ENCODE measurements at places on chromosomes 7 and 10.
A peak's percentile ranks its signal among the peaks of the same experiment; 100 is the strongest.

GRCh38 chr7:95915731-95916130 is 143.4 kb downstream of the DYNC1I1 start:
- no peak for DNase-seq

GRCh38 chr7:129721068-129721467 is 109.5 kb downstream of the NRF1 start:
- no peak for DNase-seq

GRCh38 chr10:74190494-74190893 is 39.5 kb downstream of the ADK start:
- DNase-seq = no peak

- no peak for DNase-seq
Measured at GRCh38 chr10:119007211-119007574, 22.3 kb upstream of the NANOS1 start.

DNA sequence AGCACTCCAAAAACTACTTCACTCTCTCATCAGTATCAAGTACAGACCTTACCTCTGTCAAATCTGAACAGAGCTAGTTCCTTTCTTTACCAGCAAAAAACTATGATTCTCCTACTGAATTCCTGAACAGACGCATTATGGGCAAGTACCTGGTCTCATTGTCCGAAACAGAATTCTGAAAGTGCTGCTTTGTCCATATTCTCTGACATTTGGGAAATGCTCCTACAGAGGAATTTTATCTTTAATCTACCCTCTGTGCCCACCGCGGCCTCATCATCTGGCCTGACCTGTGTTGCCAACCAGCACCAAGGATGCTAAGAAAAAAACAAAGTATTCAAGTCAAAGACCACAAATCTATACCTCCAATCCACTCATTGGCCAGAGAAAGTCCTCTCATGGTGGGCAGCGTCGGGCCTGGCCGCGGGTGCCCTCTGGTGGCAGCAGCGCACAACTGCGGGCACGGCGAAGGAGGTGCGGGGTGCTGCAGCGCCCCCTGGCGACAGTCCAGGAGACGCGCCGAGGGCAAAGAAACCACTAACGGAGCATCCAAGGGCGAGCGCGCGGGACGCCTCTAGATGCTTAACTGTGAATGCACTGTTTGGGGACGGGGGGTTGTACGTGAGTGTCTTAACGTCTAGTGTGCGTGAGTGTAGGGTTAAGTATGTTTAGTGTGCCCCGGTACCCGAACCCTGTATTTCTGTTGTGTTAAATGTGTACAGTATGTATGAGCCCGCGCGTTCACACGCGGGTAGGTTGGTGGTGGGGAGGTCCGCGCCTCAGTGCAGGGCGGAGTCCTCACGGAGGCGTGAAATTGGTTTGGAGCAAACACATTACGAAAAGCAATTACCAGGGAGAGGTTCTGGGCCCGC is 5.0 kb upstream of the GBX1 start:
- DNase-seq = peak; percentile 35

DNA sequence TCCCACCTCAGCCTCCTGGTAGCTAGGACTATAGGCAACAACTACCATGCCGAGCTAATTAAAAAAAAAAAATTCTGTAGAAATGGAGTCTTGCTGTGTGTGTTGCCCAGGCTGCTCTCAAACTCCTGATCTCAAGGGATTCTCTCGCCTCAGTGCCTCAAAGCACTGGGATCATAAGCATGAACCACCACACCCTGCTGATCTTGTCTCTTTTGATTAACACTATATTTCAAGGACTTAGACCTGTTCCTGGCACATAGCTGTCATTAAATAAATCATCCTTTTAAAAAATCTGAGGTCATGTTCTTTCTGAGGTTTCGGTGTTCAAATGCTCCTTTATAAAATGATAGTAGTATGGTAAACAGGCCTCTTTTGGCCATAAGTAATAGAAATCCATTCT is 4.8 kb downstream of the PALS2 start:
- DNase-seq = no peak

GRCh38 chr7:127959770-127960169 is 71.5 kb downstream of the LRRC4 start:
- no peak for DNase-seq

- no peak for DNase-seq
Measured at GRCh38 chr10:16483241-16483917, 38.3 kb downstream of the C1QL3 start.

GRCh38 chr10:25392132-25392531 is 217.3 kb downstream of the GPR158 start:
- no peak for DNase-seq

GRCh38 chr7:82323806-82324205 is 119.8 kb downstream of the CACNA2D1 start:
- DNase-seq = peak; percentile 7

DNA sequence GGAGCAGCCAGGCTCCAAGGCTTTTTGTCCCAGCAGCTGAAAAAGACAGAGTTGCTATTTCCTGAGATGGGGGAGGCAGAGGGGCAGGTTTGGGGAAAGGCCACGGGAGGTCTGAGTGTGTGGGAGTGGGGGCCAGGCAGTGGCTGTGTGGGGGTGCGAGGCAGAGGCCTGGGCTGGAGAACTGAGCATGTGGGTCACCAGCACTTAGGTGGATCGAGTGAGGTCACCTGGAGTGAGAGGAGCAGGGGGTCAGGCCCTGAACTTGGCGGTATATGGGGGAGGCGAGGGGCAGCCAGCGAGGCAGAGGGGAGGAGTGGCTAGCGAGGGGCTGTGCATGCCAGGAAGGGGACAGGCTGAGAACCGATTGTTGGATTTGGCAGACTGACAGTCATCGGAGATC is 28.4 kb downstream of the IQCE start:
- no peak for DNase-seq

DNA sequence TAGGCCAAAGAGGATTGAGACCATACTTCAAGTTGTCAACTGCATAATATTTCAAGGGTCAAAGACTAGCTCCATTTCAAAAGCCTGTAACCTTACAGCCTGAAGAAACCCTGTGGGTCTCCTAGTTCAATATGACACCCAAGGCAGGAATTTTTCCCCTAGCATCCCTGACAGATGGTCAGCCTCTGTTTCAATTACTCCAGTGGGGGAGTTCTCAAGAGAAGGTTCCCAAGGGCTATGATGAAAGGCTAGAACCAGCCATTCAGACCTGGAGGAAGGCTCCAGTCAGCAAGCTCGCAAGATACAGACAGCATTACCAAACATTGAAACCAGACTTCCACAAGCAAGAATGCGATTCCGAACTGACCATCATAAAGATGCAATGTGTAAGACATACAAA is 1.6 kb downstream of the HTR7 start:
- no peak for DNase-seq

DNA sequence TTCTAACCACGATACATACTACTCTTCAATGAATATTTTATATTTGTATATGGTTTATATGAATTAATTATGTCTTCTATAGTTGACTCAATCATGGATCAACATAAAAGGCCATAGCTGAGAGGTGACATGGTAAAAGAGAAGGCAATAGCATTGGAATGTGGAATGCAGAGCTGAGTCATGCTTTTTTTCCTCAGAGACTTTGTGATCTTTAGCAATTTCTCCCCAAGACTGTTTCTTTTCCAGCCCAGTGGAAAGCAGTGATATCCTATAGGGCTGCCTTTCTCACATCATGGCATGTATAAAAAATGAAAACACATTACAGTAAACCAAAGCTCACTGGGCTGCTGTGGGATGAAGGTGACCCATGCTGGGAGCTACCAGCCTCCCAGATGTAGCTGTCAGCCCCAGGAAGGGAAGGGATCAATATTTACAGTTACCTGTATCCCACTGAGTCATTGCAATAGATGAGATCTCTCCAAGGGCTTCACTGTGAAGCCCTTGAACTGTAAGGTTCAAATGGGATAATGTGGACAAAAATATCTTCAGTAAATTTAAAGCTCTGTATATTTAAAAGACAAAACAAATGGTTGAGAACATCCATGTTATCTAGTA is 30.2 kb downstream of the SLC39A12 start:
- DNase-seq = peak; percentile 64

GRCh38 chr10:132036153-132036886 is 29.4 kb upstream of the JAKMIP3 start:
- DNase-seq = no peak

DNA sequence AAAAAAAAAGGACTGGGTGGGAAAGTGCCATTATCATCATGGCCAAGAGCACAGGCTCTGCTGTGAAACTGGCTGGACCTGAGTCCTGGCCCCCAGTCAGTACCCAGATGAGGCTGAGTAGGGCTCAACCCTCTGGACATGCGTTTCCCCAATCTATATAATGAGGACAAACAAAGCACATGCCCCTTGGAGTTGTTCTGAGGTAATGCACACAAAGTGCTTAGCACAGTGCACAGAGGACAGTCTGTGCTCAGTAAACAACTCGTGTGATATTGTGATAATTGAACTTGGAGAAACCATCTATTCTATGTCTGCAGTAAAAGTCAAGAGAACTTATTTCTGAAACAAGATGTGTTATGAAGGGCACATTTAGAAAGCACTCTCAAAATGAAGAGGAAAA is 138.8 kb downstream of the KCNMA1 start:
- no peak for DNase-seq

- DNase-seq = no peak
Measured at GRCh38 chr7:7957513-7957912, 11.1 kb upstream of the GLCCI1 start.

GRCh38 chr7:48426966-48427555 is 255.8 kb downstream of the ABCA13 start:
- DNase-seq = peak; percentile 92

DNA sequence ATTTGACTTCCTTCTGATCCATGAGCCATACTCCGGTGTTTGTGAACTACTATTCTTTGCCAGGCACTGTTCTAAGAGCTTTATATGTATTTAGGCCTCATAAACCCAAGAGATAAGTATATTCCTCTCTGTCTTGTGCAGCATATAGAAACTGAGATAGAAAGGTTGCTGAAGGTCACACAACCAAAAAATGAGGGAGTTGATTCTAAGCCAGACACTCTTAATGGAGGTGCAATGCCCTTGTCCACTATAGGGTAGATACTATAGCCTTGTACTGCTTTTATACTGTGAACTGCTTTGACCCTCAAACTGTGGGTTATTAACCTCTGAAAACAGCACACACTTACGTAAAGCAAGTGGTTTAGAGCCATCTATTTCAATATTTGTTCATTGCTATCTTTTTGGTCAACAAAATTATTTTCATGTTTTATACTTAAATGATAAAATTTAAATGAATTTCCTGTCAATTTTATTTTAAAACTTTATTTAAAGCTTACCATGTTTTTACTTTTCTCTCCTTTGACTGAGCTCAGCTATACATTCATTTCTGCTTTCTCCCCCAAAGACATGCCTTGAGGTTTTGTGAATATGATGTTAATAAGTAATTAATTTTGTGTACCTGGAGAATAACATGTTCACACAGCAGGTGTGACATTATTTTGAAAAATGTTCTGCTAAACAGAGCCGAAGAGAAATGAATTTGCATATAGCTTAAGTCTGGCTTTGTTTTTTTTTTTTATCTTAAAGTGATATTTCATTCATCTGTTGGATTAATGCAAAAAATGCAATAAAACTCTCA is 687.3 kb downstream of the DNAJB9 start:
- DNase-seq = no peak

- peak; percentile 57 for DNase-seq
Measured at GRCh38 chr7:26603631-26604030, 260.8 kb downstream of the SKAP2 start.

DNA sequence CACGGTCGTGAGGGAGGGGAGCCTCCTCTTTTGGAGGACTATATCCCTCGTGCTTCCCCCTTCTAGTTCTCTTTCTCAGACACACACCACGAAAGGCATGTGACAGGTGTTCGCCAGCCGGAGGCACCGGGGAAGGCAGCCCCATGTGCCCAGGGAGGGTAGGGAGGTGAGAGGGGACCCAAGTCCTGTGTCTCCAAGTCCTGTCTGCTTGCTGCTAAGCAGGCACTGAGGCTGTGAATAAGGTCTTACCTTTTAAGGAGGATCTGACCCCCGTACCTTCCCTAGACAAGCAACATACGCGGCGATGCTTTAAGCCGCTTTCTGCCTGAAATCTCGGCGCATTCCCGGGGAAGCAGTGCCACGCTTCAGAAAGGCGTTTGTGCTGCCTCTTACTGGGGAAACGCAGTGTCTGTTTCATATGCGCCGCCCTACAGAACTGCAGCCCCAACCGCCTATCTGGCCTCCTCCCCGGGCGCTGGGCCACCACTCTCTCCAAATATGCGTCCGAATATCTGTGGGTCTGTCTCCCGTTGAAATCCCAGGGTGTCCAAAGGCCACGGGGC is 770 bp downstream of the PLXNA4 start:
- DNase-seq = peak; percentile 8

DNA sequence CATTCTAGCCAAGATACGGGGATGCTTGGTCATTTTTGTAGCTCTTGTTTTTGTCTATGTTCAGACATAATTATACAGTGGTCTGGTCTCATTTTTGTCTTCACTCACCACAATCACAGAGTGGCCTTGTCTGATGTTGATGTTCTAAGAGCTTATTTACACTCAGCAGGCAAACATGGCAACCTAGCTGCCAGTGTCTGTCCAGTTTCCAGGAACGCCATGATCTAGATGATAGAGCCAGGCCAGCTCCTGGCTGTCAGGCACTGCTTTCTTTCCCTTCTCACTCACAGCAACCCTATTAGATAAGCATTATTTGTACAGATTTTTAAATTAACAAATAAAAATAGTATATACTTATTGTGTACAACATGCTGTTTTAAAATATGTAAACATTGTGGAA is 98.6 kb upstream of the PHF14 start:
- DNase-seq = no peak

DNA sequence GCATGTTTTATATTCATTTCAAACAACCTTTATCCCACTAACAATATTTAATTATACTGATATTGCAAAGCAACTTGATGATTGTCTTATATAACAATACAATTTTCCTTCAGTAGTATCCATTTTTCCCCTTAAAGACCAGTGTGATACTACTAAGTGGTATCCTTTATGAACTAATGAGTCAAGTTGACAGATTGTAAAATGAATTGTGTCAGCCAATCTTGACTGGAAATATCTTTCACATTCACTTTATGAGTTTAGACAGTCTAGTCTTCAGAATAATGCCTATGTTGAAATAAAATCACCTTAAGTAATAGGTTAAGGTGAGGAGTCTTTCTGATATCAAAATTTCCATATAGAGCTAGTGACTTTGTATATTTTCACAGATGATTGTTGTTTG is 950.0 kb upstream of the CELF2 start:
- DNase-seq = no peak

- DNase-seq = no peak
Measured at GRCh38 chr10:88852327-88852726, 683 bp upstream of the ANKRD22 start.

DNA sequence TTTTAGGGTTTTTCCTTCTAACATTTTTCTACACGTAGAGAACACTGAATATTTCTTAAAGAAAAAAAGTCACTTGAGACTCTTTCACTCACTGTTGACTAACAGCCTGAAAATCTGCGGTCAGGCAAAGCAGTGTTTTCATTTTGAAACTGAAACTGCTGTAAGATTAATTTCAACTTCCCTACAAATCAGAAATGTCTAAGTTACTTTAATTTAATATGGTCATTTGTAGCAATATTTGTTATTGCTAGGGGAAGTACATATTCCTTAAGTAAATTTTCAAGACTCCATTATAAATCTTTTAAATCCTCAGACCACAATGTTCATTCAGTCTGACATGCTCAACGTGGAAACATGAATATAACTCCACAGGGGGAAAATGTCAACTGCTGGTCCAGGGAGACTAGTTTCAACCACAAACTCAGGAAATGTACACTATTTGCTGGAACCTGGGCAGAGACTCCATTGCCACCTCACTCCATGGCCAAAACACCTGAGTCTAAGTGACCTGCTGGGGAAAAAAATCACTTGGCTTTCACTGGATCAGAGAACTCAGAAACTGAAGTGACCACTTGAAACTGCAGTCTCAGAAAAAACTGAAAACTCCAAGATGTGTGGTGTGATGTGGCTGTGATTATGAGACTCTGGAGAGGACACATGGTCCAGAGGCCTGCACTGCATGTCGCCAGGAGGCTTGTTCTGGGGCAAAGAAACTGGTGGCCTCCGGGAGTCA is 161.2 kb downstream of the TAX1BP1 start:
- DNase-seq = peak; percentile 63
